ENCODE measurements at places on chromosomes 7 and 10.

GRCh38 chr10:107379601-107380000 is 215.1 kb upstream of the SORCS1 start:
- DNase-seq, result no peak

GRCh38 chr10:131921184-131921583 is 20.4 kb downstream of the PPP2R2D start:
- DNase-seq, result no peak

GRCh38 chr7:127828843-127829500 is 177.0 kb downstream of the SND1 start:
- no peak for DNase-seq

- no peak for DNase-seq
These were observed 6.9 kb upstream of the CALML5 start for GRCh38 chr10:5506246-5506645.

DNA sequence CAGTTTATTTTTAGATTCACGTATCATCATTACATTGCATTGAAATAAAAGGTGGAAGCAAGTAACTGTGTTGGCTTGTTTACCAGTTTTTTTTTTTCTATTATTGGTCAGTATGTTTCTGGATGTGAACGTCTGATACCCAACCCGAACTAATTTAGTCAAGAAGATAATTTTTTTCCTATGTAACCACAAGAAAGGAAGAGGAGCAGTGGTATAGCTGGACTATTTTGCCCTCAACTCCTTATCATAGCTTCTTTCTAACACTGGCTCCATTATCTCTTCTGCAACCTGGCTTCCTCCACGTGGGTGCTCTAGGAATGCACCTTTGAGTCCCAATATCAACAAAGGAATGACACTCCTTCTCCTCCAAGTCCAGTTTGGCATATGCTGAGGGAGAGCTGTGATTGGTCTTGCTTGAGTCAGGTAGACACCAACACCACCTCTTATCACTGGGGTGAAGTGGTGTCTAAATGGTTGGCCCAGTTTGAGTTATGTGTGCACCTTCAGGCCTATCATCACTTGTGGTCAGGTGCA is 29.4 kb downstream of the OR9A2 start:
- no peak for DNase-seq

DNA sequence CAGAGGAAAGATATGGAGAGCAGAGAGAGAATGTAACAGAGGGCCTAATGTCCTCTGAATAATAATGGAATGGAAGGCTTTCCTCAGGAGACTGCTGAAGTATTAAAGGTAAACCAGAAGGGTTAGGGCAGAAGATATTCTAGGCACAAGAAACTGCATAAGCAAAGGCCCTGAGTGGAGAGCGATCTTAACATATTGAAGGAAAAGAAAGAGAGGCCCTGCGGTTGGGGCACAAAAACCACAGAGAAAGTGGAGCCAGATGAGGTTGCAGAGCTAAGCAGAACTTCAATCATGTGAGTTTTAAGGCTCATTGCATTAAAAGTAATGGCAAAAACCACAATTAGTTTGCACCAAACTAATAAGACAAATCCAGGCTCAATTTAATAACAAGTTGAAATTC is 115.8 kb upstream of the VSTM2A start:
- DNase-seq, result no peak

DNA sequence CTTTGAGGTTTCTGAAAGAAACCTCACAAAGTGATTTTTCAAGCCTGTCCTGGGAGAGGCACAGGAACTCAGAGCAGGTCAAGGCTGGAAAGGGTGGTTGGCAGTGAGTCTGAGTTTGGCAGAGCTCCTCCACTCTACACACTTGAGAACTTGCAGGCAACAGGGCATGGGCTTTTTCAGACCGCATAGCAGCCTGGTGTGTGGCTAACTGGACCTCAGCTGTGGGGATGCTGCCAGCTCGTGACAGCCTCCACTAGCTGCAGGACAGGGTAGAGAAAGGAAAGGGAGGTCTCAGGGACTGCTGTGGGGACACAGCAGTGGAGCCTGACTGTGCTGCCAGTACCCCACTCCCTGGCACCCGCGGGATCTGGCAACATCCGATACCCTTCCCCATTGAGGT is 2.6 kb downstream of the CDHR1 start:
- no peak for DNase-seq

DNA sequence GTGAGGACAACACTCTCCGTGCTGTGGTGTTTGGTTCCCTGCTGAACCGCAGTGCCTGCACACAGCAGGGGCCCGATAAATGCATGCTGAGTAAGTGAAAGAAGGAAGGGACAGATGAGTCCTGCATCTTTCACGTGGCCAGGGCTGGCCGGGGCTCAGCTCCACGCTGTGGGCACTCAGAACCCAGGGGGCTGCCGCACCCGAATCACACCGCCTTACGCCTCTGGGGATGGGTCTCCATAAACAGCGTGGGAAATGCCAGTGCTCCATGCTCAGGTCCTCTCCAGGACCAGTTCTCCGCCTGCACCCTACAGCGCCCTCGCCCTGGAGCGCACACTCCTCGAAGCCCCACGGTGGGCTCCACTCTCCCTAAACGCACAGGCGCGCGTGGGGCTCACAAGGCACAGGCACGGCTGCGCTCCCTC is 38.1 kb downstream of the RASGEF1A start:
- DNase-seq, result no peak

GRCh38 chr10:99236627-99237309 is 1.1 kb upstream of the HPSE2 start:
- no peak for DNase-seq

DNA sequence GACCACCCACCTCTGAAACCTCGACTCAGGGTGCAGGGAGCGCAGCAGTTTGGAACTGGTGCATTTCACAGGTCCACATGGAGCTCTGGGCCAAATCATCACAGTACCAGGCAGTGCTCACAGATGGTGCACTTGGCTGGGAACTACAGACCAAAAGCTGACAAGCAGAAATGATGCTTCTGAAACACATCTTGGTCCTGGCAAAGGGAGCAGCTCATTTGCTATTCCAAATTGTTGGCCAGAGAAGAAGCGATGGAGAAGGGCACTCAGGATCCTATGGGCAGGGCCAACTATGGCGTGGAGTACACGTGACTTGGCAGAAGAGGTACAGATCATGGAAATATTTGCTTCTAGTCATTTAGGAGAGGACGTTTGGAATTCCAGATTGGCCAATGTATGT is 383.9 kb downstream of the CALN1 start:
- DNase-seq, result no peak

DNA sequence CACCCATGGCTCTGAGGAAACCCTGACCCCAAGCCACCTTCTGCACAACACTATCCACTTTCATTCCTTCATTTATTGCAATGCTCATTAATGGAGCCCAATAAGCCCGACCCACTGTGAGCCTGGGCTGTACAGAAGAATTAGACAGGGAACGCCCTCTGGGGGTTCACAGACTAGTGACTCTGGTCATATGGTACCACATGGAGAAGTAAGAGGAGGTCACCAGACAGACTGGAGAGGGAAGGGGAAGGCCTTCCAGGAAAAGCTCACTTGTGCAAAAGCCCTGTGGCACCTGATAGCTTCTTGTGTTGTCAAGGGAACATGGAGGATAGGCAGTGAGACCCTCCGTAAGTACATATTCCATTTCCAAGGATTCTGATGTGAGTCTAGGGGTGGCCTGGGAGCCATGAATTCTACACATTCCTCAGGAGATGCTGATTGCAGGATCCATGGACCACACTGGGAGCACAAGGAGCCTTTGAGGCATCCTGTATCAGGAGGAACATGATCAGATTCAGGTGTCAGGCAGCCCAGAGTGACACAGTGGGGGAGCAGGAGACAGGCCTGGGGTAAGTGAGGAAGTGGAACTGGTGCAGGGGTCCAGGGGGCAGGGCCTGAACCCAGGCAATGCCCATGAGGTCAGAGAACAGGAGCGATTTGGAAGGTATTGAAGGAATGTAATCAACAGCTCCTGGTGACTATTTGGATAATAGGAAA is 19.9 kb downstream of the TMEM72 start:
- no peak for DNase-seq

DNA sequence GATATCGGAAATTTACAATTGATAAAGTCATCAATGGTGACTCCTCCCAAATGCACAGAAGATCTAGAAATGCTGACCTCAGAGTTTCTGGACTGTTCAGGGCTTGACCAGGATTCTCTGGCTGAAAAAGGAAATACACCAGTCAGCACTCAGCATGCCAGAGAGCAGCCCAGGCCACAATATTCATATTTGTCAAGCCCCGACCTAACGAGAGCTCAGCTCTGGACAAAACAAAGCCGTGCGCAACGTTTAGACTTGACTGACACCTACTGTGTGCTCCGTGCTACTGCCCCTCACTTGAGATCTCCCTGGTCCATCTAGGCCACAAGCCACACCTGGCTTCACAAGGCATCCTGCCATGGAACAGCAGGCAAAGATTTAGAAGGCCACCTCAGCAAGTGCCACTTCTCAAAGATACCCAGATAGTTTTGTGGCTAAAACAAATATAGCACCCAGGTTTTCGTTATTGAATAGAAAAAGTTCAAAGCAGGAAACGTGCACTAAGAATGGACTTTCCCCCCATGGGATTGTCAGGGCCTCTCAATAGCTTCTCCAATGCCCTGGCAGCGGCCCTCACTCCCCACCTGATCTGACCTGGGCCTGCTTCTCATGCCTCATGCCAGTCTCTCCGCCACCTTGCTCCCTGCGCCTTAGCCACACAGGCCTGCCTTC is 218.3 kb downstream of the FAM107B start:
- DNase-seq, result no peak

DNA sequence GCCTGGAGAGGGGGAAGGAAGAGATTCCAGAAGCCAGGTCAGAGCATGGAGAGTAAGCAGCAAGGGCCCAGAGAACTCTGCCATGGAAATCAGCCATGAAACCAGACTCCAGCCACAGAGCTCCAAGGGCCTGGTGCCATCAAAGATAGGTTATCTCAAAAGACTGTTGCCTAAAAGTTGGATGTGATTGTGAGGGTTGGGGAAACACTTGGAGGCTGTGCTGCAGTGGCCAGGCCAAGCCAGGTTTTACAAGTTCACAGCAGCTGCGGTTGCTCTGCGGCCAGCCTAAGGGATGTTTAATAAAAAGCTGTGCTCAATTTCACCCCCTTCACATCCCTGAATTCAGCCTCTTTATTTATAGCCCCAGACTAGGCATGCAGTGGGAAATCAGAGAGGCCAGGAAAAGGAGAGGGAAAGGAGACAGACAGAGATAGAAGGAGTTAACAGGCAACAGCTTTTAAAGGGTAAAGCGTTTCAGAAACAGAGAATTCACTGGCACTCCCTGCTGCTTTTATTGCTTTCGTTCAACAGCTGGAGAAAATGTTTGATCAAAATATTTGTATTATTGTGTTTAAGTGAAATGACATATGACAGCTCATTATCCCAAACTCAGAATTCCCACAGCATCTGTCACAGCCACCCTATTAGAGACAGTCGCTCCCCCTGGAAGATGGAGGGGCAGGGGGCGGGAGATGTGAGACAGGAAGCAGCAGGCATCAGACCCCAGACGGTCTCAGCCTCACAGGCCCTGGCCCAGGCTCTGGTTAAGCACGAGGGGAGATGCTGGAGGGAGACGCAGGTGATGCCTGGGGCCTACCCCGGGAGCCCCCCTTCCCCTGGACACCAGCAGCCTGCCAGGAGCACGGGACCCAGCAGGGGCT is 140.1 kb downstream of the GLI3 start:
- no peak for DNase-seq

DNA sequence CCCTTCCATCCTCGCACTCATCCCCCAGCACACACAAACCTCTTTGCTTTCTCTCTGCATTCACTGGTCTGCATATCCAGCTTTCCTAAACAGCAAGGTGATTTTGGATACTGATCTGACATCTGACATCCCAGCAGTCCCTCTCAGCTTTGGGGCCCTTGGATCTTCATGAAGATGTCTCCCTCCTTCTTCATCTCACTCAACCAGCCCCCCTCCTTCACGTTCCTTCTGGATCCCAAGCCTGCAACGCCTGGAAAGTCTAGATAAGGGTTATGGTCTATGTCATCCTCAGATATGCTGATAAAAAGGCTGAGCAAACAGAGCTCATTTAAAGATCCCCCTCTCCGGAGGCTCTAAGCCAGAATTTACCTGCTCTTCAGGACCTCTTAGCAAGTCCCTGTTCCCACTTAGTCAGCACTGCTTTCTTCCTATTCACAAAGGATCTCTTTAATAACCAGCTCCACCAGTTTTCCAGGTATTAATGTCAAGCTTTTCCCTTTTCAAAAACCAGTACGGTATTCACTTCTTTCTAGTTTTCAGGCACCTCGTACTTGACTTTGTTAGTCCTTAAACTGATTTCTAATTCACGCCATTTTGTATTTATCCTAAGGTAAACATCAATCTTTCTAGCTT is 38.9 kb downstream of the CREB3L2 start:
- DNase-seq, result no peak

DNA sequence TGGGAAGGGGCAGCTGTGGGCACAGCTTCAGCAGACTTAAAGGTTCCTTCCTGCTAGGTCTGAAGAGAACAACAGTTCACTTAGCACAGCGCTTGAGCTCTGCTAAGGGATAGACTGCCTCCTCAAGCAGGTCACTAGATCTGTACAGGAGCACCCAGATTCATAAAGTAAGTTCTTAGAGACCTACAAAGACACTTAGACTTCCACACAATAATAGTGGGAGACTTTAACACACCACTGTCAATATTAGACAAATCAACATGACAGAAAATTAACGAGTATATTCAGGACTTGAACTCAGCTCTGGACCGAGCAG is 140.9 kb downstream of the TFEC start:
- DNase-seq, result no peak

- no peak for DNase-seq
These were observed 693 bp downstream of the CREB5 start for GRCh38 chr7:28413011-28413410.

DNA sequence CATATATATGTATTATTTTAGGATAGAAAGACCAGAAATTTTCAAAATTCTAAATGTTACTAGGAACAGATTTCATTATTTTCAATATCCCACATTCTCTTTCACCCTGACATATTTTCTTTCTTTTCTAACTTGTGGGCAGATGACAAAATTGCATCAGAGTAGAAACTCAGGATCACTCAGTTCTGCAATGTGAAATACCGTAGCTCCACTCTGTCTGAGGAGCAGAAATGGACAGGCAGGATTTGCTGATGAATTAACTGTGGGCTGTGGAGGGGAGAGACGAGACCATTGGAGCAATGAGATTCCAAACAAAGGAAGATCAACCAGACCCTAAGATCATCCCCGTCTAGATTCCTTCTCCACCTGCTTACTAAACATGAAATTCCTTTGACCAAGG is 37.0 kb upstream of the SVOPL start:
- no peak for DNase-seq

DNA sequence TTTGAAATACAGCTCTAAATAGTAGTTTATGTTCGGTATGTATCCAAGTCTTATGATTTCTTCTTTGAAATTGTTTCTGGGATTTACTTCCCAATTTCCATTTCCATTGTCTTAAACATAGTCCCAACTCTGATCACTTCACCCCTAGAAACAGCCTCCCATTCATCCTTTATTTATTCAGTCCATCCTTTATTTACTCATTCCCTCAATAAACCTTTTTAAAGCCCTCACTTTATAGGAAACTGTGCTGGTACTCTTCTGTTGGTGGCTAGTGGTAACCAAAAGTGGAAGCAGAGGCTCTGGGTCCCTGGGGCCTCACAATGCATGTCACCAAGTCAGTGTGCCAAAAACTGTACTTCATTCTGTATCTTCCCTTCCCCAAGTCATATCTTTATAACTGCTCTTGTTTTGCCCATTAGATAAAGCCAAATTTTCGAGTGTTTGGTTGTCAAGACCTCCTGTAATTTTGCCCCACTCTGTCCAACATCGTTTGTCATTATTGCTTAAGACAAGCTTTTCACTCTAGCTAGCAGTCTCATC is 3.9 kb upstream of the EPC1 start:
- no peak for DNase-seq
